ENCODE measurements at places on chromosomes 12 and 14. TPM values are rescaled to one million over a fixed set of nuclear protein-coding genes. Genes with fewer than 3 reads are reported as not detected.

HOXC12 gene
- under 0.01 TPM for total RNA-seq

OR6C2 gene
- not detected for total RNA-seq

KCNK13 gene
- not detected for total RNA-seq

TMX1 gene
- total RNA-seq = 40.6 TPM

PPP1R36 gene
- total RNA-seq = 3.5 TPM

All from fibroblast of villous mesenchyme (primary cell).